Activated T-helper 9 cell treated with anti-CD3 and anti-CD28 coated beads, Interleukin-2, amount 50 U/mL, for 16 hours (primary cell): ENCODE measurements at places on chromosomes 2 and 18.

- DNase-seq = no peak
Measured at GRCh38 chr2:30470426-30470825, 23.4 kb downstream of the LCLAT1 start.

- DNase-seq = peak; percentile 31
Measured at GRCh38 chr2:109128048-109128615, 873 bp upstream of the SH3RF3 start.

DNA sequence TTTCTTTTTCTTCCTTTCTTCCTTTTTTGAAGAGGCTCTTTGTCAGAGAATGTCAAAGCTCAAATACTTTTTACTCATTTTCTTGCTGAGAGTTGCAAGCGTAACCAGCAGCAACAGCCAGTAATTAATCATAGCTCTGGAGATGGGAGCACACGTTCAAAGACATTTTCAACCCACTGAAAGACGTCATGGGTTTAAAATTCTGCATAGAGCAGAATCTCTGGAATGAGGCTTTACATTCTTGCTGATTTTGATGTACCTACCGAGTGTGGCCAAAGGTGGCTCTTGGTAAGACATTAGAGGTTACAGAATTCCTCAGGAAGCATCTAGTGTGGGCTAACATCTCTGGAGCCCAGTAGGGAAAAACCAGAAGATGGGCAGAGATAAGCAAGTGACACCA, 292.5 kb downstream of the MTX2 start:
- no peak for DNase-seq

- DNase-seq = no peak
Measured at GRCh38 chr2:79099140-79099686, 11.4 kb upstream of the REG1B start.

DNA sequence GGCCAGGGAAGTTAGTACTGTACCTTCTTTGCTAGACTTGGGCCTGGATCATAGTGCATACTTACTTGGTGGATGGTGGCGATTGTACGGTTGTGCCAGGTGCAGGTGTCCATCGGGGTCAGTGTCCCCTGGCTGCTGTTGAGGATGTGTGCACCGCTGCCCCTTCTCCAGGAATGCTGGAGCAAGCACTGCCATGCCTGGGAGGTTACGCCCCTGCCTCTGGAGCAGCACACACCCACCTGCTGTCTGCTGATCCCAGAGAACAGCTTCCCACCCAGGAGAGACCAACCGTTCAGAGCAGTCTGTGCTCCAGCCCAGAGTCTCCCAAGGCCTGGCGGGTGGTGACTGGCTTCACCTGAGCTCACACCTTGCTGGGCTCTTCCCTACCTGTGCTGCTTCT, 286.8 kb upstream of the HS6ST1 start:
- no peak for DNase-seq

GRCh38 chr2:64737547-64737946, 83.8 kb upstream of the SERTAD2 start:
- no peak for DNase-seq

DNA sequence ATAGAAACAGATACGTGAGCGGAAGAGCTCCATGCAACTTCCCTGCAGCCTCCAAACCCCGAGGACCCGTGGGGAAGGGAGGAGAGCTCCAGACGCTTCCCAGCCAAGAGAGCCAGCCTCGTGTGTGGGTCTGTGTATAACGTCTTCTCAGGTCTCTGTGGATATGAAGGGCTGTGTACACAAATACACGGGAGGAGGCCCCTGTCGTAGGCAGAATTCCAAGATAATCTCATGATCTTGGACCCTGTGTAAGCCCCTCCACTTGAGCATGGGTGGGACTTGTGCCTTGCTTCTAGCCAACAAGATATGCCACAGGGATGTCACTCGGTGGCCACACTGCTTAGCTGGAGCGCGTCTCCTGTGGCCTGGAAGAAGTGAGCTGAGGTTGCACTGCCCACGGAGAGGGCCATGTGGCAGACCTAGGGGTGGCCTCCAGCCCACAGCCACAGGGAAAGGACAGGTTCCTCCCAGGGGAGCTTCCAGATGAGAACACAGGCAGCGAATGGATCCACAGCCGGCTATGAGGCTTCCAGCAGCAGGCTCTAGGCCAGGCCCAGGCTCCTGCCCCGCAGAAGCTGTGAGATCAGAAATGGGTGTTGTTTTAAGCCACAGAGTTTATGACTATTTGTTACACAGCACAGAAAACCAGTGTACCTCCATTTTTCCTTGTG, 15.6 kb upstream of the KLF11 start:
- no peak for DNase-seq

DNA sequence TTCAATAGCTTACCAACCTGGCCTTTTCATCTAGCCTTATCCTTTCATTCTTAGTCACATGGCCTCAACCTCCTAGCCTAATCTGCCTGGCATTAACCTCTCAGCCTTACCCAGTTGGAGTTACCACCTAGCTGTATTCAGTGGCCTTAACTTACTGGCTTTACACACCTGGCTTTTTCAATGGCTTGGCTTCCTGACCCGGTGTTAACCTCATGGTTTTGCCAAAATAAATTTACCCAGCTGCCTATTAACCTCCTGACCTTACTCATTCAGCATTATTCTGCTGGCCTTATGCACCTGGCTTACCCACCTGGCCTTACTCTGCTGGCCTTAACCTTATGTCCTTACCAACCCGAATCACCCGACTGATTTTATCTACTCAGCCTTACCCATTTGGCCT, 135.5 kb upstream of the ZSWIM2 start:
- no peak for DNase-seq

DNA sequence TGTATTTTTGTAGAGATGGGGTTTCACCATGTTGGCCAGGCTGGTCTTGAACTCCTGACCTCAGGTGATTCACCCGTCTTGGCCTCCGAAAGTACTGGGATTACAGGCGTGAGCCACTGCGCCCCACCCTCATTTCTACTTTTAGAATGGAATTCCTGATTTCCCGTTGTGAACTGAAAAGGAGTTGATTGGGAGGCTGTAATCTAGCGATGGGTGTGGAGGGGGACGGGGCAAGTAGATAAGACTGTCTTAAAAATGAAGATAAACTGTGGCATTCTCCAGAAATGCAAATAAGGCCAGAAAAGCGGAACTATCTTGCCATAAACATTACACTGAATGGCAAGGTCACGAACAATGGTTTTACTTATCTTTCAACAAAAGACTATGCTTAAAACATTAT, 135.4 kb downstream of the TRIB2 start:
- DNase-seq = no peak

DNA sequence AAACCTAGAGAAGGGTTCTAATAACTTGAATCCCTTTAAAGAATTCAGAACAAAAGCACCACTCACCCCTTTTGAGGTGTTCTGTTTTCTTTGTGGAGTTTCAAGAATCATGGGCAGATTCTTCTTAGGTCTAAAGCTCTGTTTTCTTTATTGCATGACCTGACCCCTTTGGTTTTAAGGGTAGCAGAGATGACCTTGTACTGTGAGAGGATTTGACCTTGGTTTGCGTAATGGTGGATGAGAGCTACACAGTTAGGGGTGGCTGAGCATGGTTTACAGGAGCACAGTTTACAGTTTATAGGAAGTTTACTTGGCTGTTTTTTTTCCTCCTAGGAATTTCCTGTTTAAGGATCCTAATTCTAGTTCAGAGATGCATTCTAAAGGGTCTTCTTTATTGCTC, 1095.6 kb upstream of the NRXN1 start:
- DNase-seq = no peak

- no peak for DNase-seq
Measured at GRCh38 chr2:148531235-148531634, 113.3 kb upstream of the EPC2 start.

GRCh38 chr18:12895014-12895413, 11.0 kb upstream of the PTPN2 start:
- no peak for DNase-seq
